ENCODE measurements at places on chromosomes 16 and 17.

DNA sequence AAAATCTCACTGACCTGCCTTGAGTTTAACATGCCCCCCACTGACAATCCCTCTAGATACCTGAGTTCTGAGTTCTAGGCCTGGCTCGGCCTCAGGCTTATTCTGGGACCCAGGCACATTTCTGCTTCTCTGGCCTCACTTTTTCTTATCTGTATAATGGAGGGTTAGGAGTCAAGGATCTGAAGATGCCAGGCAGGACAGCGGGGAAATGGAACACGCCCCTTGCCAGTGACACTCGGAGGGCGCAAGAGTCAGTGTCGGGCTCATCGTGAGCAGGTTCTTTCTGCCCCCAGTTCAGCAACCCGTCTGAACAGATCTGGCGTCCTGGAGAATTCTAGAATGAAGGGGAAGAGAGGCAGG is 567 bp upstream of the MT3 start:
- DNase-seq: no peak

GRCh38 chr17:2926019-2926650 is 129.9 kb downstream of the RAP1GAP2 start:
- DNase-seq: no peak

DNA sequence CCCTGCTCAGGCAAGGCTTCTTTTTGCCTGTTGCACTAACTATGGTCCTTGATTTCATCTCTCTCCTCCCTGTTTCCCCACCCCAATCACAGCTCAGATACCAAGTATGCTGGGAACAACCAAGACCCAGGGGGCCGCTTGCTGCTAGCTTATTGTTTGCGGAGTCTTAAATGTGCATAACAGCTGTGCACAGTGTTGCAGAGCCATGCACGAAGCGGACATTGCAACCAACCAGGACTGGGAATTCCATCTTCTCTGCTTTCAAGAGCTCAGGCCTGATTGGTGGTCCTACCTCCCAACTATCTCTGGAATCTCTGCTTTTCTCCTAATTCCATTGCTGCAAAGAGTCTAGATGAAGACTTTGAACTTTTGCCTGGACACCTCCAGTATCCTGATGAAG is 281.3 kb upstream of the TNRC6C start:
- no peak for DNase-seq

- DNase-seq: no peak
These were observed 5.9 kb downstream of the RBL2 start for GRCh38 chr16:53440125-53440524.

DNA sequence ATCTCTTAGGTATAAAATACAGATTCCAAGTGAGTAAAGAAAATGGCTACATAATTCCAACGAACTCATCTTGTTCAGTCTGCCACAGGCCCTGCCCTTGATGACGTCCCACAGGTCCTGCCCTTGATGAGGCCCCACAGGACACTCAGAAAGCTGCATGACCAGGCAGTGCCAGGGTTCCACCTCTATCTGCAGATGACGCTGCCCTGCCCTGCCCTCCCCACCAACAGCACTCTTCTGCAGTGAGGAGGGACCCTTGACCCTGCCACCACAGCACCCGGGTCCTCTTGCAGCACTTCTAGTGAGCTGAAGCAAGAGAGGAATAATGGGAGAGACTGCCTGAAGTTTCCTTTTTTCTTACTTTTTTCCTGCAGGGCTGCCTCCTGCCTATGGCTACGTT is 118.4 kb downstream of the VPS53 start:
- no peak for DNase-seq

GRCh38 chr16:85171759-85172454 is 59.6 kb upstream of the CIBAR2 start:
- DNase-seq: no peak

- DNase-seq: no peak
These were observed 19.2 kb downstream of the ST3GAL2 start for GRCh38 chr16:70419384-70420327.

DNA sequence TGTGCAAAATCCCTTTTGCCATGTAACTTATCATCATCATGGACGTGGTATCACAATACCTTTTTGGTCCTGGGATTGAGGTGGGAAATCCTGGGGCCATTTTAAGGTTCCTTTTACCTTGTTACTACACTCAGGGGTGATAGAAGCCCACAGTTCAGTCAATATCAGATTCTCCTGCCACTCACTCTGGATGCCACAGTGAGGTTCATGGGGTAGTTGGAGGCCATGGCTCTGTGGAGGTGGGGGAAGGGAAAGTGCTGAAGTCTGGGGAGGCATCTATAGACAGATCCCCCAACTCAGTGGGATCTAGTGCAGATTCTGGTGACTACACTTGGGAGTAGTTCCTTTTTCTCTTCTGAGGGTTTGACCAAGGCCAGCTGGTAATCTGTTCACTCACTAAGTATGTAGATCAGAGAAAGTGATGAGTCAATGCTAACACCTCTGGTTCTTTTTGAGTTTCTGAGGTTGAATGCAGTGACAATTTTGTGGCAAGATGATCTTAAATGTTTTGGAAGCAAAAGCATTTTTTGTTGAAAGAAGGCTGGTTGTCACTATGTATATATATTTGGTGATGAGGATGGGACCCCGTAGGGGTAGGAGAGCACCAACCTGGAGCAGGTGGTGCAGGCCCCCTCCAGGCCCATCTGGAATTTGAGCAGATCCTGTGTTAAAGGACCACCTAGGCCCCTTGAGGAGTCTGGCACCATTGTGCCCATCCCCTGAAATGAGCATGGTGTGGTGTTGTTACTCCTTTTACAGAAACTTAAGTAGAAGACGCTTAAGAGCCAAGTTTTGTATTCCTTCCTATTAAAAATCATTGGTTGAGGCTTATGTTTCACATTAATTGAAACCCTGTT is 18.8 kb upstream of the IRF8 start:
- no peak for DNase-seq

DNA sequence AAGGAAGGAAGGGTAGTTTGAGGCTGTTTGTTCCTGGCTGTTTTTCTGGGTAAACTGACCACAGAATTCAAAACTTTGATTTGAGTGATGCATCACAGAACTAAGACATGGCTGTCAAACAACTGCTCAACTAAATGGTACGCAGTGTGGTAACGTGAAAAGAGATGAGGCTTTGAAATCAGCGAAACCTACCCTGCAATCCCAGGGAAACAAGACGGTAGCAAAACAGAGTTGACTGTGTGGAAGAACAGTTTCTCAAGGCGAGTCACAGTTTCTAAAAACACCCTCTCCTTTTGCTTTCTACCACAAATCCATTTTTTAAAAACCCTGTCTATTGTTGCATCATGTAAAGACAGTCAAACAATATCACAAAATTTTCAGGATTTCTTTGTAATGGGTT is 156.0 kb upstream of the MAF start:
- DNase-seq: no peak

- DNase-seq: no peak
These were observed 134.7 kb downstream of the KCNJ12 start for GRCh38 chr17:21510686-21511362.

- no peak for DNase-seq
These were observed 20.5 kb downstream of the METTL9 start for GRCh38 chr16:21619765-21620425.

All from NCI-H2081 treated with DMSO at 0.1 percent for 48 hours (cell line).